HEK293T (cell line): ENCODE measurements at places on chromosomes 13 and 19.

DNA sequence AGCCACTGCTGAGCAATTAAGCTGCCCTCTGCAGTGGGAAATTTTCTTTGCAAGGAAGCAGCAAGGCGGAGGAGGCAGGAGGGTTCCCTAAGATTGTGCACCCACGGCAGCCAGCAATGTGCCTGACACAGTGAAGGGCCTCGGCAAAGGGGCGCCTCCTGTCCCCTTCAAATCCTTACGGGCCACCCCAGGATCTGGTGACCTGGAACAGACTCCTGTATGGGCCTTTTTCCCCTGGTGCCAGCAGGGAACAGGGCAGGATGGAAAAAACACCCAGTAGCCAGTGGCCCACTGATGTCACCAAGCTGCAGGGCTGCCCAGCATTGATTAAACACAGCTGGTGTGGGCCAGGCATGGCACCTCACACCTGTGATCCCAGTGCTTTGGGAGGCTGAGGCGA, 86.7 kb downstream of the GNG7 start:
- no peak for DNase-seq

DNA sequence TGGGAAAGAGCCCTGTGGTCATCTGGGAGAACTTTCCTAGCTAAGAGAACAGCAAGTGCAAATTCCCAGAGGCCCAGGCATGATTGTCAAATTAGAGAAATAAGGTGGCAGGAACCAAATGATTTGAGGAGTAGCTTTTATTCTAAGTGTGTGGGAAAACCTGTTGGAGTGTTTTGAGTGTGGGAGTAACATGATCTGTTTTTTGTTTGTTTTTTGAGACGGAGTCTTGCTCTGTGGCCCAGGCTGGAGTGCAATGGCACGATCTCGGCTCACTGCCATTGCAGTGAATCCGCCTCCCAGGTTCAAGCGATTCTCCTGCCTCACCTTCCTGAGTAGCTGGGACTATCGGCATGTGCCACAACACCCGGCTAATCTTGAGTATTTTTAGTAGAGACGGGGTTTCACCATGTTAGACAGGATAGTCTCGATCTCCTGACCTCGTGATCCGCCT, 2.4 kb downstream of the SAE1 start:
- DNase-seq, result no peak

DNA sequence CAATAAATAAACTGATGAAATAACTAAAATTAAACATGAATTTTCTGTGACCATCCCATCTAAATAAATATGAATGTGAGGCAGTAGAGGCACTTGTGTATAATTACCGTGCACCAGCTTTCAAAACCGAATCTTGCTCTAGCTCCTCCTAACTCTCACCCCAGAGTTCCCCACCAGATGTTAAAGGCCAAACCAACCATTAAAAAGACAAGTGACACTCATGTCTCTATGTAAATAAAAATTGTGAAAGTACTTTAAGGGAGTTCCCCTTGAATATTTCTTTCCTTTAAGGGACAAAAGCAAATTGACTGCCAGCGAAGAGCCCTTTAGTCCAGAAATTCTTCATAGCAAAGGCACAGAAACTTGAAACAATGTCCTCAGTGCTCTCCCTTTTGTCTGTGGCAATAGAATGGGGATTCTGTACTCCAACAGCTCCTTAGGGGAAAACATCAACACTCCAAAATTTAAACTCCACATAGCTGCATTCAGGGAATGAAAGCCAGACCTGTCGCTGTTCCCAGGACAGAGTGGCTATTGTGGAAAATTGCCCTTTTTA, 101.7 kb upstream of the SOX21 start:
- DNase-seq, result no peak

GRCh38 chr13:113547238-113547971, 37.1 kb upstream of the TFDP1 start:
- no peak for DNase-seq

DNA sequence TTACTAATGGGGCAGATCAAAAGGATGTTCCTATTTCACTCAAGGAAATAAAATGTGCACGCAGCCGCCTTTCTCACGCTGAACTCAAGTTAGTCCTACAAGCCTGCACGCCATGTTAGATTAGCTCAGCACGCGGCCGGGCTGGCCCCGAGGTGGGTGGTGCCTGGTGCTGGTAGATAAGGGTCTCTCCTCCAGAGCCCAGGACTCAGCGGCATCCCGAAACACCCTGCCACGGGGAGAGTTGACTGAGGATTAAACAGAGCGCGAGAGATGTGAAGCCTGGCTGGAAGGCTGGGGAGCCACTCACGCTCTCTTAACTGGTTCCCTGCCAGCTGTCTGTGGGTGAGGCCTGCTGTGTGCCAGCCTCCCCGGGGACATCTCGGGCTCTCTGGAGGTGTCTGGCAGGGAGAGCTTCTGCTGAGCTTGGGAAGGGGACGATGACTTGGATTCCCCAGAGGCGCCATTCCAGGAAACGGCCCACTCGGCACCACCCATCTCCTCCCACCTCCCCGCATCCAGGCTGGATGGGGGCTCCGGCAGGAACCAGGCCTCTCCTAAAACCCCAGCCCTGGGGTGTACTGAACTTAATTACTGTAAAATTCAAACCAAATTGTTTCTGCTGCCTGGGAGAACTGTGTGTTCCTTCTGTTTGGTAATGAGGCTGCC, 122.2 kb downstream of the KDM4B start:
- no peak for DNase-seq

GRCh38 chr19:46216612-46217011, 12.9 kb upstream of the IGFL1 start:
- no peak for DNase-seq

GRCh38 chr13:24008679-24009078, 111.4 kb upstream of the C1QTNF9B start:
- DNase-seq, result no peak

- DNase-seq, result no peak
These were observed 243.6 kb downstream of the DLEU7 start for GRCh38 chr13:50599927-50600326.

GRCh38 chr19:18239303-18239702, 13.1 kb upstream of the PDE4C start:
- DNase-seq, result no peak

GRCh38 chr19:16626796-16627192, 1.2 kb downstream of the MED26 start:
- DNase-seq, result no peak

DNA sequence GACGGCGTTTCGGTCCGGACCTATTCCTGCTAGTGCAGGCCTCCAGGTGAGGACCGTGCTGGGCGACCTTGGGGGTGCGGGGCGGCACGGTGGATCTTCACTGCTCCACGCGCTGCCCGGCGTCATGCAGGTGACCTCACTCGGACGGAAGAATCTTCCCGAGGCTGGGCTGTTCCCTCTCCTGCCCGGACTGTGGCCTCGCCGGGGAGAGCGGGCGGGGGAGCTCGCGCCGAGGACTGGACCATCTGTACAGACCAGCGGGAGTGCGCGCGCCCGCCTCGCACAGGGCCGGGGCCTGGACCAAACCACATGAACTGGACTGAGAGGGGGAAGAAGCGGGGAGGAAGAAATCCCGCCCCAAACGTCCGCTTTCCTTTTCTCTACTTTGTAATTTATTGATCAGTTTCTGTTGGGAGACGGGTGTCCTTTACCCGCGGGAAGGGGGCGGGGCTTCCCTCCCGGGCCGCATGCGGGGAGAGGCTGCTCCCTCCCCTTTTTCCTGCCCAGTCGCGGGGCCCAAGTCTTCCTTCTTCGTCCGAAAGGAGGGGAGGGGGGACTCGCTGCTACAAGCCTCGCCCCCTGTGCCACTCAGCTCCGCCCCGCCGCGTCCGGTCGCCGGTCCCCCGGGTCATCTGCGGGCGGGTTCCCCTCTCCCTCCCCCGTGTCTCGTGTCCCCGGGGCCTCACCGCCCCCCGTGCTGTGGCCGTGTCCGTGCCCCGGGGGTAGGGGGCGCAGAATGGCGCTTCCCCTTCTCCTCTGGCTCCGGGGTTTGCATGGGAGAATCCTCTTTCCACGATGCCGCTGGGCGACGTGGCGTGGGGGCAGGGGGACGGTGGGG, 4.9 kb downstream of the HRC start:
- DNase-seq, result peak; percentile 75
